ENCODE measurements at places on chromosomes 7 and 10.

- no peak for DNase-seq
These were observed 176.3 kb upstream of the ZNF32 start for GRCh38 chr10:43824934-43825333.

DNA sequence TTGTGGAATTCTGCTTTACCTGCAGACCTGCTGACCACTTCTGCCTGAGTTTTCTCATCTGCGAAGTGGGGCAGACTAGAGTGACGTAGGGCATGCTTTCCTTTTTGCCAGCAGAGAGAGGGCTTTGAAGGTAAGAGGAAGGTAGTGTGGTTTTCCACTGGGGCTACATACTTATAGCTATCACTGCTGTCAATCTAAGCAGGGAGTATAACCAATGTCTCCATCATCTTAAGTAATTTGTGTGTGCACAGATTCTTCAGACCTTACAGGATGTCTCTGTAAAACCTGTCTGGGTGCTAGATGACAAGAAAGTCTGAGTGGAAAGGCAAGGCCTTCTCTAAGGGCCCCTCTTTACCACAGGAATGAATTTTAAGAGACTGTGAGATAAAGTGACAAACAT, 106.8 kb downstream of the RBM20 start:
- DNase-seq, result no peak

DNA sequence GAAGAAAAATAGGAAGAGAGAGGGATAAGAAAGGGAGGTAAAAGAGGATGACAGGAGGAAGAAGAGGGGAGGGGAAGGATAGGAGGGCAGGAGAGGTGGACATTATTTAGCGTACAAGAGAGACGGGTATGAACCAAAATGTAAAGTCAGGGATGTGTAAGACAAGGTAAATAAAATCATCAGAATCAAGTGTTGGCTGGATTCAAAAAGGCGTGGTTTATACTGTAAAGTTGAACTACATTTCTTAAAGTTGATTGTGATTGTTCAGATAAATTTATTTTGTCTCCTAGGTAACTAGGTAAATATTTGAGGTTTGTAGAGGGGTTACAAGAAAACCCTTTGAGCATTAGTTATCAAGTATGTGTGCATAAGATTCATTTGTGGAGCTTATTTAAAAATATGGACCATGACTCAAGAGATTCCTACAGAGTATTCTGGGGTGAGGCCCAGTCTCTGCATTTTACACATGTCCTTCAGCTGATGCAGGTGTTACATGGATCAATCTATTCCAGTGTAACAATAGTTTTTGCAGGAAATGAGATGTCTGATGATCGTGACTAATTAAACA, 512.1 kb upstream of the MBL2 start:
- DNase-seq, result no peak

DNA sequence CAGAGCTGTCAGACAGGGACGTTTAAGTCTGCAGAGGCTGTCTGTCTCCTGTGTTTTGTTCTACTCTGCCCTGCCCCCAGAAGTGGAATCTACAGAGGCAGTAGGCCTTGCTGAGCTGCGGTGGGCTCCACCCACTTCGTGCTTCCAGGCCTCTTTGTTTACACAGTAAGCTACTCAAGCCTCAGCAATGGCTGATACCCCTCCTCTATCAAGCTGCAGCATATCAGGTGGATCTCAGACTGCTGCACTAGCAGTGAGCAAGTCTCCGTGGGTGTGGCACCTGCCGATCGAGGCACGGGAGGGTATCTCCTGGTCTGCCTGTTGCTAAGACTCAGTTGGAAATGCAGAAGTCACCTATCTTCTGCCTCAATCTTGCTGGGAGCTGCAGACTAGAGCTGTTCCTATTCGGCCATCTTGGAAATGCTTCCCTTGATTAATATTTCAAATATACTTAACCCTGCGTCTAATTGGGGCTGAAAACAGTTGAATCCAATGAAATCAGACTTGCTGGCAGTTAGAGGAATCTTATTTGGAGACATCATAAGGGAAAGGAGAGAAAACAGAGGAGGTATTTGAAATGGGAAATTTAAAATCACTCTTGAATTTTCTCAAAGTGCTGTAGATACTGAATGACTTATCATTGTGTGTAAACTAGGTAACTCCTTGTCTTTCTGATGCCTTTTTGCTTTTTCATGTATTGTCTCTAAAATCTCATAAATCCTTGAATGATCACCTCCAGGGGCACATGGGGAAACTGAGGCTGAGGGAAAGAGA, 13.8 kb upstream of the CYP3A5 start:
- no peak for DNase-seq

- no peak for DNase-seq
These were observed 460.4 kb downstream of the PTPRN2 start for GRCh38 chr7:158127241-158127640.

- DNase-seq, result no peak
These were observed 197.8 kb upstream of the TMEM72 start for GRCh38 chr10:44713307-44713706.

DNA sequence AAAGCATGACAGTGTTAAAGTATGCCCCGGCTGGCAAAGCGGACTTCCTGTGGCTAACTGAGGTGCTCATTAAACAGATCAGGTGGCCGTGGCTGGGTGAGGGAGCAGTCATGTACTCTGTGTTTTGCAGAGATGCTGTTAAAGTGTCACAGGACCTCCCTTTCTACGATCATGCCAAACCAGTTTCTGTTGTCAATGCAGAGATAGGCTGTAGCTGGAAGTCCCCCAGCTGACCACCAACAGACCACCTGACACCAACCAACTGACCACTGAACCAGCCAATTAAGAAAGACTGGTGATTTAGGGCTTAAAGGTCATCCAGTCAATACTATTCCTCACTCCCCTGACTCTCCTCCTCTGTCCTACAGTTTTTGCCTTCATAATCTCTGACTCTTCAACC, 431.1 kb upstream of the LRGUK start:
- DNase-seq, result no peak

DNA sequence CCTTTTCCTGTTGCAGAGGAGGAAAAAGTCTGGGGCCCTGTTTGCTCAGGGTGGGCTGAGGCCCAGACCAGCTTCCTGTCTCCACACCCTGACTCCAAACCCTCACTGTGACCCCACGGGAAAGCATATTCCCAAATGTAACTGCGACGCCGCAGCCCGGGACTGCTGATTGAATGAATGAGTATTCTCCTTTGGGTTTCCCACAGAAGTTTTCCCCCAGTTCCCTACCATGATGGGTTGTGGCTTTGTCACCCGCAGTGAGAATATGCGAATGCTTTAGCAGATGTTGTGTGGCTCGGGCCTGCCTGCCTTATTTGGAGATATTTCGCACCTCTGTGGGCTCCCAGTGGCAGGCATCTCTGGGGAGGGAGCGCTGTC, 50.6 kb downstream of the MGMT start:
- no peak for DNase-seq

- DNase-seq, result no peak
These were observed 65.9 kb downstream of the BBS9 start for GRCh38 chr7:33195264-33195663.
